ENCODE measurements at places on chromosomes 7 and 10.

DNA sequence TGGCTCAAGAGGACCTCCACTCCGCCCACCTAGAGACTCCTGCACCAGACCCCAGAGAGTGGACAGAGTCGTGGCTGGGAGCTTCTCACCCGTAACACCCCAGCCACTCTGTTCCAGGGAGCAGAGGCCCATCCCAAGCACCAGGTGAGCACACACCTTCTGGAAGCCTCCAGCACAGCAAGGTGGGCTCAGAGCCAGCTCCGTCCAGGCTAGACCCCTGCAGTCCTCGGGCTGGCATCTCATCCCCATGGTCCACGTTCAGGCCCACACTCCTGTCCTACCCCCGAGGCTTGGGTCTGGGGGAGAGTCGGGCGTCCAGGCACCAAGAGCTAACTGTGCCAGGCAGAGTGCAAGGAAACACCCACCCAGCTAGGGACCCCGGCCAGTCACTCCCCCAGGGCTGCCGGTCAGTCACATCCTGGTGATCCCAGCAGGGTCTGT, 13.2 kb downstream of the PDGFA start:
- no peak for DNase-seq

DNA sequence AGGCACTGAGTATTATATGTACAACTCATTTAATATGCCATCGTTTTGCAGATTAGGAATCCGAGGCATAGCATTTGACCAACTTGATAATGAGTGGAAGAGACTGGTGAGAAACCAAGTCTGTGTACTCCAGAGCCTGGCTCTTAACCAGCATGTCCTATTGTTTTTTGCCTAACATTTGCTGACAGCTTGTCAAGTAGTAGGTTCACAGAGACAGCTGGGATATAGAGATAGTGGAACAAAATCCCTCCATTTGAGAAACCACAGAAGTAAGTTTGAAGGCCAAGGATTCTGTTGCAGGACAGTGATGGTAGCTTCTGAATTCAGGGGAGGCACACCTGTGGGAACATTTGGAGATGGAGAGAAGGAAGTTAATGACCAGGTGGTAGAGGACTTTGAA, 206.9 kb upstream of the PRPS1L1 start:
- DNase-seq: no peak

GRCh38 chr10:111835574-111835973, 348.0 kb downstream of the GPAM start:
- no peak for DNase-seq

DNA sequence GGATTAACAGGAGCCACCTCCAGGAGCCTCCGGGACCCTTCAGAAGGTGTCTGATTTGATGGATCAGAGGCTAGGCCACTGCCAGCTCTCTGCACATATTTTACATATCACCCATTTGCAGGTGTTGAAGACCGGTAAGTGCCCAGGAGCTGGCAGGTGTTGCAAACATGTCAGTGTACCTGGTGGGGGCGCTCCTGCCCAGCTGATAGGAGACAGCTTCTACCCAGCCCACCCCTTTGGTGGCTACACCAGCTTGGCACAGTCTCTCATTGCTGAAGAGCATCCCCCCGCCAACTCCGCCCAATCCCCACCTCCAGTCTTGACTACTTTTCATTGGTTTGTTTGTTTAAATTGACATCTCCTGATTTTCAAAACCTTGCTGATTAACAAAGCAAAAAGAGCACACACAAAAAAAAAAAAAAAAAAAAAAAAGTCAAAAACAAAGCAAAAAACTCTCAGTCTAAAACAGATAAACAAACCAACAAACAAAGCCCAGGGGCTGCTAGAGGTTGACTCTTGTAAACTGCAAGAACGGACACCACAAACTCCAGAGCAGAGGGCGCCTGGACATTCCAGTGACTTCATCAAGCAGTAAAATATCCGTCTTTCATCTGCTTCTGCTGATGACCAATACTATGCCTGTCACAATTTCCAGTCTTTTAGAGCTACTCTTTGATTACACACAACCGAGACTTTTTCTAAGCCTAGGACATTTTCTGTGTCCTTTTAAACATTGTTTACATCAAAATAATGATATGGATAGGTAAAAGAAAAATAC, 275.3 kb downstream of the NRG3 start:
- DNase-seq: no peak

DNA sequence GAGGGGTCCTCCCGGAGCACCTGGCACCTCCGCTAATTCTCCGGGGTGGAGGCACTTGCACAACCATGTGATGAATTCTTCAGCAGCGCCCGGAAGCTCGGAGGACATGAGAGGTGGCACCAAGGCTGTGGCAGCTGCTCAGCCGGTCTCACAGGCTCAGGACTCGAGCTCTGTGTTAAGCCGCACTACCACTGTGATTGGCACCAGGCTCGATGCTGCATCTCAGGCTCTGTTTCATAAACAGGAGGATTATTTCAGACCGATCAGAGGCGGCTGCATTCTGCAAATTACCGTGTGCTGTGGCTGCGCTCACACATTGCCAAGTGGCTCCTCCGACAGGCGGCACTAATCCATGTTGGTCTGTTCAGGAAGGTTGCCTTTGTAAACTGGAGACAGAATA, 495.2 kb downstream of the DNAJB6 start:
- DNase-seq: no peak

GRCh38 chr7:114627231-114627630, 212.6 kb downstream of the FOXP2 start:
- no peak for DNase-seq

GRCh38 chr10:123645615-123646014, 20.5 kb upstream of the GPR26 start:
- DNase-seq: no peak

GRCh38 chr7:79822620-79823240, 311.9 kb upstream of the GNAI1 start:
- no peak for DNase-seq

GRCh38 chr7:70032649-70033048, 434.4 kb downstream of the AUTS2 start:
- peak; percentile 79 for DNase-seq

GRCh38 chr10:116756277-116756676, 13.9 kb upstream of the HSPA12A start:
- DNase-seq: no peak

DNA sequence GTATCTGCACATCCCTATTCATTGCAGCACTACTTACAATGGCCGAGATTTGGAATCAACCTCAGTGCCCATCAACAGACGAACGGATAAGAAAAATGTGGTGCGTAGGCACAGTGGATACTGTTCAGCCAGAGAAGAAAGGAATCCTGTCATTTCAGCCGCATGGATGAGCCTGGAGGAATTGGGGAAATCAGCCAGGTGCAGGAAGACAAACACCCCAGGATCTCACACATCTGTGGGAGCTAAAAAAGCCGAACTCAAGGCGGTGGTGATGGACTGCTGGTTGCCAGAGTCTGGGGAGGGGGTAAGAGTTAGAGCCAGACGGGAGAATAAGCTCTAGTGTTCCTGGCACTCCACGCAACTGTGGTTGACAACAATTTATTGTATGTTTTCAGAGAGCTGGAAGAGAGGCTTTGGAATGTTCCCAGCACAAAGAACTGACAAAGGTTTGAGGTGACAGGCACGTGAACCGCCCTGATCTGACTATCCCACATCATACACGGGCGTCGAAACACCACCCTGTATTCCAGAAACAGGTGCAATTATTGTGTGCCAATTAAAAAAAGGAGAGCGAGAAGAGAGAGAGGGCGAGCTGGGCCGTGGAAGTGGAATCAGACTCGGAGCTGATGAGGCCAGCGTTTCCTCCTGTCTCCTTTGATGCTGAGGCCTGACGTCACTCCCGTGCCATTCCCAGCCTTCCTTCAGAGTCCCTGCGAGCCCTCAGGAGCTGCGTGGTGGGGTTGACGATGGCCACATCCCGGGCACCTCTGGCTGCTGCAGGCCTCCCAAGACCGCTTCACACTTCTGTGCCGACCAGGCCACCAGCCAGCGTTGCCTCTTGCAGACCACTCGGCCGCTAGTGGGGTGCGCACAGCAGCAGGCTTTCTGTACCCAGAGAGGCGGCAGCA, 189.5 kb downstream of the DNAJB6 start:
- DNase-seq: no peak

DNA sequence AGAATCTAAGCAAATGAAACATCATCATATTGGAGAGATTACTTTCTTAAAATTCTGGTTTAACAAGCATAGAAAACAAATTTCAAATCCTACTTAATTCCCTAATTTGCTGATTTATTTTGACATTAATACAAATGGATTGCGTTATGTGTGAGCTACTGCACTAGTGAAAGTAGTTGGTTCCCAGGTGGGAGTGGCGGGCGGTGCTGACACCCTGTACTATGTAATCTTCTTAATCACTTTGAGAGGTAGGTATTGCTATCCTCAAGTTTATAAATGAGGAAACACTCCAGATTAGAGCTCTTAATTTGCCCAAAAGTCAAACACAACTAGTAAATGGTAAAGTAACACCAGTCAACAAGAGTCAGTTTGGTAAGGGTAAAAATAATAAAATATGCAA, 131.1 kb downstream of the ELAPOR2 start:
- no peak for DNase-seq

DNA sequence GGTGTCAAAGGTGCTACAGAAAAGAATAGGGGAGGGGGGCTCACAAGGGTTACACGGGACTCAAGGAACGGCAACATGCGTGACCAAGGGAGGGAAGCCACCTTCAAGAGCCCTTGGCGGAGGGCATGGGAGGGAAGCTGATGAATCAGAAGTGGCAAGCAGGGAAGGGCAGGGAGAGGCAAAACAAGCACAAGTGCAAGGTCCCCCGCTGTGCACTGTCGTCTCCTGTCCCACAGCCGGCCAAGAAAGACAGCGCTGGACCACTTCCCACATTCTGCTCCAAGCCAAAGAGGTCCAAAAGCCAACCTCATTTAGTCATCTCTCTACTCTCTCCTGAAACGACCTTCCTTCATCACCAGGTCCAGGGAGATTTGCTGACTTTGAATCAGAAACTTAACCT, 102.7 kb downstream of the CALN1 start:
- DNase-seq: no peak

- peak; percentile 36 for DNase-seq
Measured at GRCh38 chr10:119393019-119393418, 149.5 kb downstream of the RGS10 start.

GRCh38 chr7:131305152-131305551, 22.5 kb upstream of the MKLN1 start:
- DNase-seq: no peak

GRCh38 chr10:115833119-115833518, 439.9 kb downstream of the GFRA1 start:
- DNase-seq: no peak

GRCh38 chr7:18558503-18558902, 63.0 kb downstream of the HDAC9 start:
- peak; percentile 46 for DNase-seq

GRCh38 chr10:100825325-100825875, 80.0 kb downstream of the PAX2 start:
- no peak for DNase-seq

GRCh38 chr10:94000638-94001415, 7.1 kb downstream of the PLCE1 start:
- no peak for DNase-seq

GRCh38 chr7:2826771-2827170, 17.3 kb downstream of the GNA12 start:
- no peak for DNase-seq

- DNase-seq: peak; percentile 45
Measured at GRCh38 chr7:135645296-135645904, 16.9 kb upstream of the STMP1 start.

GRCh38 chr7:30752979-30753378, 1.0 kb downstream of the INMT start:
- no peak for DNase-seq

- DNase-seq: no peak
Measured at GRCh38 chr7:110448918-110449317, 642.0 kb upstream of the LRRN3 start.

DNA sequence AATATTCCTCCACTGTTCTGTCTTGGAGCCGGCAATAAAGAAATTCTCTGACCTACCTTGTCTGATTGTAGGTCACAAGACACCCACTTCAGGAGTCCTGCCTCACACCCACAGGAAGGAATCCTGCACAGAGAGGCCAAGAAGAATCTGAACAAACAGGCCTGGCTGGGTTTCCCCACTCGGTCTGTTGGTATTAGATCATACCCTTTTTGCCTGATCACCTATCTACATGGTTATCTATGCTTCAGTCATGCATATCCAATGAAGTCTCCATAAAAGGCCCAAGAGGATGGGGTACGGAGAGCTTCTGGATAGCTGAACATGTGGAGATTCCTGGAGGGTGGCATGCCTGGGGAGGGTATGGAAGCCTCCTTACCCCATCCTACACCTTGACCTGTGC, 12.3 kb downstream of the OGDH start:
- no peak for DNase-seq

GRCh38 chr10:86295351-86295750, 71.2 kb downstream of the GRID1 start:
- DNase-seq: no peak

DNA sequence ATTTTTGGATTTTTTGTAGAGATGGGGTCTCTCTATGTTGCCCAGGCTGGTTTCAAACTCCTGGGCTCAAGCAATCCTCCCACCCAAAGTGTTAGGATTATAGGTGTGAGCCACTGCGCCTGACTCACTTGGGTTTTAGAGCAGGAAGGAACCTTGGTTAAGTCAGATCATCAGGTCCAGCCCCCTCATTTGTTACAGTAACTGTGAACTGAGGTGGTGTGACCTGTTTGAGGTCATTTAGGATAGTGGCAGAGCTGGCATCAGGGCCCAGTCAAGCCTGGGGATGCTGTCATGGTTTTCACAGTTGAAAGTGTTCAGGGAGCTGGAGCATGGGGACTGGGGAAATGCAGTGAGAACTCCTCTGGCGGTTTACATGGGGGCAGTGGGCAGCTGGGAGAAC, 159.6 kb downstream of the TAX1BP1 start:
- DNase-seq: no peak

DNA sequence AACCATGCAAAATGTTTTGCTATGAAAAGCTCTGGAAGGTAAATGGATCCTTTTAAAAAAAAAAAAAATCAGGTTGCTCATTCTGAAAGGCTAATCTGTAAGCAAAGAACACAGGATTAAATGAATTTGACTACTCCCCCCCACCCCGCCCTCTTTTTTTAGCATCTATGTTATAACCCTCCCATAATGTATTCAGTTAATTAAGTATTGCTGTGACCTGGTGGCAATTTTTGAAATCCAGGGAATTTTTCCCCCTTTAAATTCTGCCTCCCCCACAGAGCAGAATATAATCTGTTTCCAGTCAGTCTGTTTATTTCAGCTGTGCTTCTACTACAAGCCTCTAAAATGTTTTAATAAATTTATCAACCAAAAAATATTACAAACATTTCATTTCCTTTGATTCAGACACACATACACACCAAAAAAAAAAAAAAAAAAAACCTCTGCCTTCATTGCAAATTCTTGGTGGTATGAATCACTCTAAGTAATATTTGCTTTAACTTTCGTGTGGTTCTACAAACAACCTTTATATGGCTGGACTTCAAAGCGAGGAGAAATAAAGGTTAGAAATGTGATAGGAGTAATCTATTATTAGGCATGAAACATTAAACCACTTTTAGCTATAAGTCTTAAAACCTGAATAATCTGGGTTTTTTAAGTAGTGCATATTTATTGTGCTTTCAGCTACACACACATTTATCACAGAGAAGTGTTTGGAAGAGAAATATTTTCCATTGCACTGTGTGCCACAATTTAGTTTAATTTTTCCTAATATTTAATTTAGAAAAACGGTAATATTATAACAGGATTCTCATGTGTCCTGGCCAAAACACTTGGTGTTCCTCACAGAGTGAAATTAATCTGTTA, 64.4 kb upstream of the ARID5B start:
- DNase-seq: no peak

- peak; percentile 80 for DNase-seq
Measured at GRCh38 chr10:4653160-4653559, 172.8 kb upstream of the AKR1E2 start.
